ENCODE measurements at places on chromosomes 6 and 20.

DNA sequence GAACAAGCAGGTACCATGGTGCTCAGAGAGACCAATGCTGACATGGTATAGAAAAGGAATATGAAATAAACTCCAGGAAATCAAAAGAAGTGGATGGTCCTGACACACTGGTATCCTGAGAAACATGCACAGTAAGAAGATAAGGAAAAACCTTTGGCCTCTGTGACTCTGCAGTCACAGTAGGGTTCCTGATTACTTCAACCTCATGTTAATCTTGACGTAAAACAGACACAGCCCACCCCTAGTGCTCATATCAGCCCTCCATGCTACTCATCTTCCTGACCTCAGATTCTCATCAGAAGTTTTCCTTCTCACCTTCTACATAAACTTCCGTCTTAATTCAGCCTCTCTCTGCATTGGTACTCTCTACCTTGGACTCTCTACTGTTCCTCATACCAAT lies 240.9 kb downstream of the PKHD1 start:
- DNase-seq: no peak

DNA sequence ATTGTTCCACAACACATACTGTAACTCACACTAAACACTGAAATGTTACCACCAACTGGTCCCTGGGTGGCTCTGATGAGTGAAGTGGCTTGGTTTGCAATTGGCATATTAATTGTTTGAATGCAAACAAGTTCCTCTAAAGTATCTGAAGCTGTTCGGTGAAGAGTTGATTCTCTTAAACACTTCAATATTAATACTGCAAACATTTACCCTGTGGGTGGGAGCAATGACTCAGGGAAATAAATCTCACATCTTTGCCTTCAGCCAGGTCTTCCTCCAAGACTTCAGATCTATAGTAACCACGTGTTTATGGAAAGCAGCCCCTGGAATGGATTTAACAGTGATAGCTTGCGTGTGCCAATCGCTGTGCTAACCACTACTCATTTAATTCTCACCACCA lies 176.0 kb downstream of the MAFB start:
- DNase-seq: peak; percentile 13

GRCh38 chr6:151440930-151441329 lies 11.0 kb downstream of the RMND1 start:
- DNase-seq: no peak

DNA sequence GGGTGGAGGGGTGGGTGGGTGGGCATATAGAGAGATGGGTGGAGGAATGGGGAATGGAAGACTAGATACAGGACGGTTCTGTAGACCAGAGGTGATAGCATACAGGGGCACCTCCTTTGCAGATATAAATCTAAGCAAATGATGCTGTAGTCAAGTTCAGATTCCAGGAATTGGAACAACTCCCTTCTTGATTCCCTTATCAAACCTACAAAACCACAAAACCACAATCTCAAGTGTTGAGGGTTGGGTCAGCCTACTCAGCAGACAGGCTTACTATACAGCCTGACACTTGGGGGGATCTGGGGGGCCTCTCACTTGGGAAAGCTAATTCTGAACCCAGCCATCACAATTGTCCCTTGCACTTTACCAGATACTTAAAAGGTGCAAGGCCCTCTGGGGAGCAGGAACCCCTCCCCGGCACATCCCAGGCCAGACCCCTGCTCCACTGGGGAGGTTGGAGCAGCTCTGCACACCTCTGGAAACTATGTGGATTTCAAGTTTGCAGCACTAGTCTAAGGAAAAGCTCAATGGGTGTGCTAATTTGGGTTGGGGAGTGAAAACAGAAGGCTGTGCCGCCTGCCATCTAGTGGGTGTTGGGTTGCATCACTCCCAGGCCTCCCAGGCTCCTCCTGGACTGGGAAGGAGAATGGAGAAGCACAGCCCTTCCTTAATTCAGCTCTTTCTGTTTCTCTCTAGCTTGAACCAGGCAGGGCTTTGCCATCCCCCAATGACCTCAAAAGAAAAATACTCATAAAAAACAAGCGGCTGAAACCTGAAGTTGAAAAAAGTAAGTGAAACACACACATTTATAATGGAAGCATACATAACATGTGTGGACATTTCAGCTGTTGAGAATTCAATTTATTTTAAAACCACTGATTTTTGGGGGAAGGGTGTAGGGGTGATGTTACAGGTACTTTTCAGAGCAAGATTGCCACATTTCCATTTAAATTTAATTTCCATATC lies 121.2 kb upstream of the LAMP5 start:
- no peak for DNase-seq

- DNase-seq: no peak
These were observed 36.4 kb downstream of the SPATA2 start for GRCh38 chr20:49878977-49879376.

- DNase-seq: no peak
These were observed 226.8 kb downstream of the TMEM242 start for GRCh38 chr6:157096522-157096921.

DNA sequence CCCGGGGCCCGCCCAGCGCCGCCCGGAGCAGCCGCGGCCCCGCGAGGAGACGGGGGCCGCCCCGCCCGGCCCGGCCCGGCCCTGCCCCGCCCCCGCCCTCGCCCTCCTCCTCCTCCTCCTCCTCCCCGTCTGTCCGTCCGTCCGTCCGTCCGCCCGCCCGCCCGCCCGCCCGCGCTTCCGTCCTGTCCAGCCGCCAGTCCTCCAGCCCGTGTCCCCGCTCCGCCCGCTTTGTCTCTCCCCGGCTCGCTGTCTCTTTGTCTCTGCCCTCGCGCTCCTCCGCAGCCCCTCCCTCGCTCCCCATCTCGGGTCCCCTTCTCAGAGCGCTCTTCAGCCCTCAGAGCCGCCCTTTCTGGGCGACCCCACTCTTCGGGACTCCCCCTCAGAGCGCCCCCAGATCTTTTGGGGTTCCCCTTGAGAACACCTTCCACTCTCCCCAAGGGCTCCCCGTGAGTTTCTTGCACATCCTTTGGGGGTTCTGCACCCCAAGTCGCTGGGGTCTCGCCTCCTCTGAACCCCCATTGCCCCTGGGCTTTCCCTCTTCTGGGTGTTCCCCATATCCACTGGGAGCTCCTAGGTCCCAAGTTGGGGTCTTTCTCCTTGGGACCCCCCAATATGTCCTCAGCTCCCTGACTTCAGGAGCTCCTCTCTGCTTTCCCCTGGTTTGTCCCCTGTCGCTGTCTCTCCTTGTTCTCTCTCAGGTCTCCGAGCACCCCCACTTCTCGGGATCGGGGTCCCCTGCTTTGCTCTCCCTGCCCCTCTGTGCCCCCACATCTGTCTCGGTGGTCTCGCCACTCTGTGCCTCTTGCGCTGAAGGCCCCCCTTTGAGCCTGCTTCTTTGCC lies 79.5 kb upstream of the MYL9 start:
- no peak for DNase-seq

GRCh38 chr6:26333476-26334297 lies 31.3 kb upstream of the BTN3A2 start:
- DNase-seq: no peak

DNA sequence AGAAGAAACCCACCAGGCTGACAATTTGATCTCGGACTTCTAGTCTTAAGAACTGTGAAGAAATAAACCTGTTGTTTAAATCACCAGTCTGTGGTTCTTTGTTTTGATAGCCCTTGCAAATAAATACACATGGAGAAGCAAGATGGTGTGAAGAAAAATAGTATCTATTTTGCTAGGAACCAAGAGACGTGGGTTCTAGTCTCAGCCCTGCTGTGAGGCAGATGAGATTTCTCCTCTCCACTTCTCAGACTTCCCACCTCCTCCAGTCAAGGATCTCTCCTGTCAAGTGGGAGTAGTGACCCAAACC lies 294.9 kb upstream of the JARID2 start:
- DNase-seq: no peak

DNA sequence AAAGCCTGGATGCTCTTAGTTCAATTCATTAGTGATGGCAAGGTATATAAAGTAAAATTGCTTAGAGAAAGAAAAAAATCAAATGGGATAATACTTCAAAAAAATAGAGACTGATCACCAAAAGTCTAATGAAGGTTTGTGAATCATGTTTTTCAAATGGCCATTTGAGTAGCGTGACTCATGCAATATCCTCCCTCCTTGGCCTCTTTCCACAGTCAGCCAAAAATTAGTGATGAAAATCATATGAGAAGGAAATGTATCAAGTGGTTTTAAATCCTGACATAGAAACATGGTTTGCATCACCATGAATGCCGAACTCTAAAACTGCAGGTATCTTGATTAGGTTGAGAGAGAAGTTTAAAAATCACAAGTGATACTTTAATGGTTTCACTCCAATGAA lies 1.2 kb upstream of the COL19A1 start:
- peak; percentile 53 for DNase-seq

- no peak for DNase-seq
These were observed 220.2 kb downstream of the ATXN1 start for GRCh38 chr6:16540804-16541752.

DNA sequence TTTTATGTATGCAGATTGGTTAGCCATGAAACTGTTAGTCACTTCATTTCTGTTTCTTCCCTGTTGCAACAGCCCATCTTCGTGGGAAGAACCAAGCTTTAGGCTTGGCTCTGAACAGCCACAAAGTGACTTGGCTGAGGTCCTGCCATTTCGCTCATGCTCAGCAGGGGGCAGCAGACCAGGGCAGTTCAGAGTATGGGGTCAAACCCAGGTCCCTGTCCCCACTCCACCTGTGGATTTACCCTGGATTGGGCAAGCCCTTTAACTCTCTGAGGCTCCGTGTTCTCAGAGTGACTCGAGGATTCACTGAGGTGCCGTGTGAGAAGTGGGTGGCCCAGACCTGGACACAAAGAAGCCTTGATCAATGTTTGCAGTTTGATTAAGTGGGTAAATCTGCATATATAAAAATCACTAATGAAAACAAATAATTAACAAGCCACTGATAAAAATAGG lies 19.8 kb upstream of the MAP1LC3A start:
- no peak for DNase-seq

DNA sequence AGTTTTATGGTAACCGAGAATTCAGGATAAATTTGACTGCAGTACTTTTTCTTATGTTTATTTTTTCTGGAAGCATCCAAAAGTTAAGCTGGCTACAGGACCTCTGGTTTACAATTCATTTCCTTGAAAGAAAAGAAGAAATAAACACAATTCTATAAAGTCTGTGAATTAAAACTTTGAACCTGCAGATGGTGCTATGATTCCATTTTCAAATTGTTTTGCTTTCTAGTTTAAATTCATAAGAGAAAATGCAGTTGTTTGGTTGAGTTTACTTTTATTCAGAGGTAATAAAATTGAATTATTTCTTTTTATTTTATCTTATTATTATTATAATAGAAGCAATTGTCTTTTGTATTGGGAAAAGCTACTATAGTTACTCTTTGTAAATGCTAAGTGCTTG lies 1.8 kb upstream of the VIP start:
- no peak for DNase-seq

DNA sequence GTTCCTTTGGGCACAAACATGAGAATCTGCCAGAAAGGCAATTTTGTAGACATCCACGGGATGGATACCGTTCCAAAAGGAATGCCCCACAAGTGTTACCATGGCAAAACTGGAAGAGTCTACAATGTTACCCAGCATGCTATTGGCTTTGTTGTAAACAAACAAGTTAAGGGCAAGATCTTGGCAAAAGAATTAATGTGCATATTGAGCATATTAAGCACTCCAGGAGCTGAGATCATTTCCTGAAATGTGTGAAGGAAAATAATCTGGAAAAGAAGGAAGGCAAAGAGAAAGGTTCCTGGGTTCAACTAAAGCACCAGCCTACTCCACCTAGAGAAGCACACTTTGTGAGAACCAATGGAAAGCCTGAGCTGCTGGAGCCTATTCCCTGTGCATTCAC lies 103.9 kb upstream of the ARG1 start:
- no peak for DNase-seq

GRCh38 chr20:57214427-57214826 lies 52.0 kb downstream of the BMP7 start:
- no peak for DNase-seq

- DNase-seq: no peak
These were observed 187.1 kb downstream of the TFAP2B start for GRCh38 chr6:51005779-51006178.

DNA sequence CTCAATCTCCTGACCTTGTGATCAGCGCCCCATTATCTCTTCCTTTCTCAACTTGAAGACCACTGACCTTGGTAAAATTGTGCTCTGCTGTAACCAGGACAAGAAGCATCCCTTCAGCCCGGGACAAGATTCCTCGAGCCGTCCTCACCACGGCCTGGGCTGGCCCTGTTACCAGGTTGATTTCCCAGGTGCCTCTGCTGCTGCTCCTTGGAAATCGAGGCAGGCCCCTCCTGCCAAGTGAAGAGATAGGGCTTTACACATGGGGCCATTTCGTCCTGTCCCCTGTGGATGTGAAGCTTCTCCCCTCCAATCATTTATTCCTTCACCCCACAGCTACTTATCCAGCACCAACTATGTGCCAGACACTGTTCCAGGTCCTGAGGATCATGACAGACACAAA lies 21.5 kb downstream of the RAB44 start:
- no peak for DNase-seq

DNA sequence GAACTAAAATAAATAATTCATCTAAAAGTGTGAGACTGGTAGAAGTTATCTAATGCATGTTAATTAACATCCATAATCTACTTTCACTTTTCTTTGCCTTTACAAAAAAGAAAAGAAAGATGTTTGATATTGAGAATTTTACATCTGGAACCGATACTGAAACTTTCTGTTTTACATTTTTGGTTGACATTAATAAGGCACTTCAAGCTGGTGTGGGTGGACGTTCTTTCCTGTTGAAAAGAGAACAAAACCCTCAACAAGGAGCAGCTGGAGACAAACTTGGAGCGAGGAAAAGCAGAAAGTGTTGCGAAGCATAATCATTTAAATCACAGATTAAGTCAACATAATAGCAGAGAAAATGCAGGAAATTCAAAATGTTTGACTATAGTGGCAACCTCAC lies 575.2 kb upstream of the ADGRB3 start:
- no peak for DNase-seq

GRCh38 chr6:147870506-147871110 lies 362.1 kb downstream of the SAMD5 start:
- DNase-seq: no peak

GRCh38 chr6:138287144-138287955 lies 69.1 kb upstream of the PBOV1 start:
- DNase-seq: no peak

- DNase-seq: no peak
These were observed 61.7 kb upstream of the XRN2 start for GRCh38 chr20:21241406-21241805.

DNA sequence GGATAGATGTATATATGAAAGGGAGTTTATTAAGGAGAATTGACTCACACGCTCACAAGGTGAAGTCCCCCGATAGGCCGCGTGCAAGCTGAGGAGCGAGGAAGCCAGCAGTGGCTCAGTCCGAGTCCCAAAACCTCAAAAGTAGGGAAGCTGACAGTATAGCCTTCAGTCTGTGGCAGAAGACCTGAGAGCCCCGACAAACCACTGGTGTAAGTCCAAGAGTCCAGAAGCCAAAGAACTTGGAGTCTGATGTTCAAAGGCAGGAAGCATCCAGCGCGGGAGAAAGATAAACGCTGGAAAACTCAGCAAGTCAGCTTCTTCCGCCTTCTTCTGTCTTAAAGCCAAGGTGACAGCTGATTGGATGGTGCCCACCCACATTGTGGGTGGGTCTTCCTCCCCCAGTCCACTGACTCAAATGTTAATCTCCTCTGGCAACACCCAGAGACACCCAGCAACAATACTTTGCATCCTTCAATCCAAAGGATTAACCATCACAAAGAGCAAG lies 102.6 kb upstream of the GJE1 start:
- DNase-seq: no peak

- no peak for DNase-seq
These were observed 34.3 kb downstream of the PRSS35 start for GRCh38 chr6:83546636-83547035.
